ENCODE measurements at places on chromosomes 12 and 14.
A peak's percentile ranks its signal among the peaks of the same experiment; 100 is the strongest.

DNA sequence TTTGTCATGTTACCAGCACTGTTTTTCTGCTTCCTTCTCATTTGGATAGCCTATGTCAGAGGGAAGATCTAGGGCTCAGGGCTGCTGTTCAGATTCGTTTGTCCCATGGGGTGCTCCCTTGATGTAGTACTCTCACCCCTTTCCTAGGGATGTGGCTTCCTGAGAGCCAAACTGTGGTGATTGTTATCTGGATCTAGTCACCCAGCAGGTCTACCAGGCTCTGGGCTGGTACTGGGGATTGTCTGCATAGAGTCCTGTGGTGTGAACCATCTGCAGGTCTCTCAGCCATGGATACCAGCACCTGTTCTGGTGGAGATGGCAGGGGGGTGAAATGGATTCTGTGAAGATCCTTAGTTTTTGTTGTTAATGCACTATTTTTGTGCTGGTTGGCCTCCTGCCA lies 5.5 kb upstream of the SERPINA11 start:
- DNase-seq = no peak

DNA sequence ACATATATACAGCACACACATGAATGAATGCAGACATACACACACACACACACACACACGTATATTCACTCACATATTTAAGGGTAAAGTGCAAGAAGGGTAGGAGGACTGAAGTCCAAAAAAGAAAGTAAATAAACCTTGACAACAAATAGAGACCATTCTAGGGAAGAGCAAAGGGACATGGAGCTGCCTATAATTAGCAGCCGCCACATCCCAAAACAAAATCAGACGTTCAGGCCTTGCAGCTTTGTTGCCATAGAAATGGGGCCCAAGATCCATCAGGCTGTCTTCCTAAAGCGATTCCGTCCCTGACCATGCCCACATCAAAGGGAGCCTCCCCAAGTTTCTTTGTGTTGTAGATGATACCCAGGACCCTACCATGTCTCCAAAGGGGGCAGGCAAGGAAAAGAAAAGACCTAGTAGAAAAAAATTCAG lies 703.5 kb upstream of the TBX3 start:
- DNase-seq = no peak

- DNase-seq = peak; percentile 65
Observed at GRCh38 chr14:34461334-34462131, 507 bp downstream of the SPTSSA start.

DNA sequence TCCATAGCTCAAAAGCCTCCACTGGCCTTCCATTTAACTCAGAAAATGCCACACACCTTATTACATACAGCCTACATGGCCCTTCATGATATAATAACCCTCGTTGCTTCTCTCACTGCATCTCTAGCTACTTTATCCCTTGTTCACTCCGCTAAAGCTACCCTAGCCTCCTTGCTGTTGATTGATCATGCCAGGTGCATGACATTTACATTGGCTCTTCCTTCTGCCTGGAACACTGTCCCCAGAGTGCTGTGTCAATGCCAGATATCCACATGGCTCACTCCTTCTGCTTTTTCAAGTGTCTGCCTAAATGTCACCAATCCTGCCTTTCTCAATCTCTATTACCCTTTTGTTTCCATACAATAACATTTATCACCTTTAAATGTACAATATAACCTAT lies 58.3 kb downstream of the CAND1 start:
- DNase-seq = no peak

- DNase-seq = no peak
Observed at GRCh38 chr12:63997198-63997597, 152.7 kb downstream of the SRGAP1 start.

- no peak for DNase-seq
Observed at GRCh38 chr12:108309674-108310312, 29.3 kb downstream of the CMKLR1 start.

DNA sequence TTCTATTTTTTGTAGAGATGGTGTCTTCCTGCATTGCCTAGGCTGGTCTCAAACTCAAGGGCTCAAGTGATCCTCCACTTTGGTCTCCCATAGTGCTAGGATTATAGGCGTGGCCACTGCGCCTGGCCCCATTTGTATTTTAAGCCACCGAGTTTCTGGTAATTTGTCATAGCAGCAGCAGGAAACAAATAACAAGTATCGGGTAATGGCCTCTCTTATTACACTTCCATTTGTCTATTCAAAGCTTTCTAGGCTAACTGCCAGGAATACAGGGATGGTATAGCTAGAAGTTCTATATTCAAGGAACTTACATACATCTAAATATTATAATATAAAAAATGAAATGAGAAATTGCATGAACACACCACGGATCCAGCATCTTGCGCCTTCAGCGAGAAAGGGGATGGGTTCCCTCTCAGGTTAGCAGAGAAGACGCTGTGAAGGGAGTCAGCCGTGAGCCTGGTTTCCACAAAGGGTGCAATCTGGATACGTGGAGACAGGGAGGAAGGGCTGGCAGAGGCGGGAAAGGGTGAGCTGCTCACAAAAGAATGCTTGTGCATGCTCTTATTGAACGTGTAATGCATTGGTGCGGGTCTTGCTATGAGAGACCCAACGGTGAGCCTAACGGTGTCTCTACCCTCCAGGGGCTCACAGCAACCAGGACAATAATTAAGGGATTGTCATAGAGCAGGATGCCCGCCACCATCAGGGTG lies 9.5 kb downstream of the BDKRB1 start:
- DNase-seq = no peak
